ENCODE measurements at places on chromosomes 5 and 9.
A peak's percentile ranks its signal among the peaks of the same experiment; 100 is the strongest.

GRCh38 chr5:141806626-141807025 lies 71.6 kb downstream of the PCDH1 start:
- DNase-seq, result no peak

DNA sequence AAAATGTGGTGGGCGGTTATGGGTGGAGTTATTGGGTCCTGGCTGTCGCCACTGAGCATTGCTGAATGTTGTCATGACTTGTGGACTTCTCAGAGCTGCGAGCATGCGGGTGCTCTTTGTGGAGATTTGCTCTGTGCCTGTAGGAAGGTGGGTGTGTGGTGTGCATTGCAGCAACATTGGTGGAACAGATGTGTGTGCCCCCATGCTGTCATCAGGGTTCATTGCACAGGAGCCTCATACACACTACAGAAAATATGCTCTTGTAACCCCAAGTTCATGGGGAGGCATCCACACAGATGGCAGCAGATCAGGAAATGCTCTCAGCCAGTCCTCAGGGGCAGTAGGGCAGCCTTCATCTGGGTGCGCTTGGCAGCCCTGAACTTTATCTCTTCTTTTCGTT lies 55.9 kb upstream of the PHF2 start:
- DNase-seq, result no peak

GRCh38 chr9:15433661-15434060 lies 11.0 kb downstream of the SNAPC3 start:
- DNase-seq, result no peak

DNA sequence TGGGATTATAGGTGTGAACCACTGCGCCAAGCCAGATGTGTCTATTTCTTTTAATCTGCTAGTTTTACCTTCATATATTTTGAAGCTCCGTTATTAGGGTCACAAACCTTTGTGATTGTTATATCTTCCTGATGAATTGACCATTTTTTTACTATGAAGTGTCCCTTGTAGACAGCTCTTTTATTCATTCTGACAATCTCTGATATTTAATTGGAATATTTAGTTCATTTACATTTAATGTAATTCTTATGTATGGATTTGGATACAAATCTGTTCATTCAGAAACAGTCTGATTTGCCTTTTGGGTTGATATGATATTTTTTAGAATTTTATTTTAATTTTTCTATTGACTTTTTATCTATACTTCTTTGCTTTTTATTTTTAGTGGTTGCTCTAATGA lies 17.2 kb downstream of the ERCC6L2 start:
- DNase-seq, result no peak

GRCh38 chr5:58505502-58505901 lies 14.3 kb downstream of the GAPT start:
- no peak for DNase-seq

DNA sequence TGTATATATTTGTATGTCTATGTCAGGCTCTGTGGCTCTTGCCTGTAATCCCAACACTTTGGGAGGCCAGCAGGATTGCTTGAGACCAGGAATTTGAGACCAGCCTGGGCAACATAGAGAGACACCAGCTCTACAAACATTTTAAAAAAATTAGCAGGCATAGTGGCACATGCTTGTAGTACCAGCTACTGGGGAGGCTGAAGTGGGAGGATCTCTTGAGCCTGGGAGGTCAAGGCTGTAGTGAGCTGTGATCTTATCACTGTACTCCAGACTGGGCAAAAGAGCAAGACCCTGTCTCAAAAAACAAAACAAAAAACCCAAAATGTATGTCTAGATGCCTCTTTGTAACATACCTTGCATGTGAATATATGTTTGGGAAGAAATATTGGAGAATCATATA lies 15.8 kb downstream of the ARRDC3 start:
- no peak for DNase-seq

DNA sequence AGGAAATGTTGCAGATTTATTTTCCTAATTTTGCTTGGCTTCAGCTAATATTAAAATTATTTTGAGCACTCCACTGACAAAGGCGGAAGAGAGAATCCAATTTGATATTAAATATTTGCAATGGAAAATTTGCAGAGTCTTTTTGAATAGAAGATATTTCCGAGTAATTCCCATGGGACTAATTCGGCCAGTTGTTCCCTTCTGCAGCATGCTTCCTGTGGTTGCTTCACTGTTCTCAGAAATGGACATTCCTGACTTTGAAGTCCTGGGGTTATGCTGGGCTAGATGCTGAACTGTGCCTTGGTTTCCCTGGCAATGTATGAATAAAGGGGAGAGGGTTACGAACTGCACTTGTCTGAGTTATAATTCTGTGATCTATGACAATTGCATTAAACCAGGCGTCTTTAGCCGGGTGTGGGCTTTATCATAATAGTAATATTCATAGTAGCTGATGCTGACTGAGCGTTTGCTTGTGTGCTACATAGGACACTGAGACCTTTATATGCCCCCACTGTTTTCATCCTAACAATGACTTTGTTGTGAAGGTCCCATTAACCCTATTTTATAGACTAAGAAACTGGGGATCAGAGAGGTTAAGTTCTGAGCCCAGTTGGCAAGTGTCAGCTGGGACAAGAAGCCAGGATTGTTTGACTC lies 114.5 kb upstream of the SPRY4 start:
- DNase-seq, result no peak

- DNase-seq, result no peak
These were observed 1317.0 kb upstream of the ACO1 start for GRCh38 chr9:31067418-31067817.

DNA sequence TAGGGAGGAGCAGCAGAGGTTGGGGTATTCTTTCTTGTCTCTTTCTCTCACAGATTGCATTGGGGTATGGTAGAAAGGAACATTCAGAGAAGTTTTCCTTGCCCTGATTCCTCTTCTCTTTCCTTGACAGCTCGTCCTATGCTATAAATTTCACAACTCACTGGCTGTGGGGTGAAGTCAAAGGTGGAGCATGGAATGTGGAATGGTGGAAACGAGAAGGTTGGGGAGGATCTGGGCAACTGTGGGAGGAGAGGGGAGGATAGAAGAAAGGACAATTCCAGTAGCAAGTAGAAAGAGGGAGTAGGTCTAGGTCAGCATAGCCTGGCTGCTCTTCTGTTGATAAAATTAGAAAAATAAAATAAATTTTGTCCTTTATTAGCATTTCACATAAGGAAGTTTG lies 39.0 kb upstream of the POC5 start:
- DNase-seq, result no peak

GRCh38 chr5:119367502-119368237 lies 11.9 kb downstream of the TNFAIP8 start:
- peak; percentile 65 for DNase-seq

DNA sequence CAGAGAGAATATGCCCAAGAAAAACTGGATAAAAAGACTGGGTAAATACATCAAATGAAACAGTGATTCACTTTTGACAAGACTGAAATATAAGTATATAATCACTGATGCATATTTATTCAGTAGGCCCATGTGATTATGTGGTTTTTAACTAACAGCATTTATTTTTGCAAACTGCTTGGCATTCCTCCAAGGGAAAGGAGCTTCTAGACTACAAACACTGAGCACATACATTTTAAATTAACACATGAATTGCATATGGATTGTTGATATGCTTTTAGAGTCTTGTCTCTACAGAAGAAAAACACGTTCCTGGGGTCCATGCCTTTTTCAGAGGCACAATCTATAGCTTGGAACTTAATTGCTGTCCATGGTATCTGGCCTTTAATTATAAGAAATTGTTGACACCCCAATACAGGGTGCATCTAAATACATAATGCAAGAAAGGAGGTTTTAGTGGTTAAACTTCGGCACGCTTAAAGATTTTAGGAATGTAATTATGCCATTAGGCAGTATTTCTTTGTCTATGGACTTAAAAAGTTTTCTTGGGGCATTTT lies 6.9 kb upstream of the MEIKIN start:
- no peak for DNase-seq

DNA sequence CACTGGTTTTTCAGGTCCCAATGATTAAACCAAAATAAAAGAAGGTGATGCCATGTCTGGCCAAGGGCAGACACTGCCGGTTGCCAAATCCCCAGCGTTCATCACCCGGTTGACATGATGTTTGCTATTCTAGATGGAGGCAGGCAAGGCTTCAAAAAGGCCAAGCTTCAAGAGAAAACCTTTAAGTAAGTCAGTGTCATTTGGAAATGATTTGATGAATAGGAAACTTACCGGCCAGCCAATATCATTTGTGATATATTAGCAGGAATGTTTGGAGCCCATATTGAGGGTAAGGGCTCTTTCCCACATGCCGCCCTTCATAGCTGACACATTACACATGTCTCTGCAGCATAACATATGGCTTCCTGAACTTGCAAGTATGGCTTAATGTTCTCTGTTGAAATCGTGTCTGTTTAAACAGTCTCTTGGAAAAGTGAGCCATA lies 89.5 kb upstream of the TTC23L start:
- DNase-seq, result no peak

- no peak for DNase-seq
These were observed 225.3 kb upstream of the CLINT1 start for GRCh38 chr5:158084292-158084691.

- no peak for DNase-seq
These were observed 82.4 kb downstream of the GADD45G start for GRCh38 chr9:89687188-89687587.

GRCh38 chr9:125632321-125633115 lies 74.5 kb downstream of the MAPKAP1 start:
- DNase-seq, result peak; percentile 11

DNA sequence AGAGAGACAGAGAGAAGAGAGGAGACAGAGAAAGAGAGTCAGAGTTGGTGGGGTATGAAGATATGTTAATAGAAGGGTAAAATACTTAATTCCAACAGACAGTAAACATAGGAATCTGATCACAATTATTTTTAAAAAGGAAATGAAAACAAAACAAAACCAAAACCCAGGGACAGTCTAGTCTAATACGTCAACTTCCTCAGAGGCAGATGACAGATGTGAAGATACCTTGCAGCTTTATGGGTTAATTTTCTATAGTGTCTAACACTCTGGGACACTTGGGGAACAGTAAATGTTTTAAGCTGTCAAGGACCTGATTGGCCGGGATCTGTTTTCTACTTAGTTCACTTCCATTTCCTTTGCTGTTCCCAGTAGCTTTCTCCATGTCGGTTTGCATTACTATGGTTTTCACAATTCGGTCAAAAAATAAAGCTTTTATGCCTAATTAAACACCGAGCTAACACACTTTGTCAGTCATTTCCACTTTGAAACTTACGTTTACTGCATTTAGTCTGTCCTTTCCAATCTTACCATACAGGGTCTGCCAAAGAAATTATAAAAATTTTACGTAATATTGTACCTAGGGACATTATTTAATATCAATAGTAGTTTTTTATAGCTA lies 216.5 kb downstream of the MCTP1 start:
- no peak for DNase-seq

- no peak for DNase-seq
These were observed 4.1 kb upstream of the SMU1 start for GRCh38 chr9:33080534-33080933.

GRCh38 chr9:97682242-97682641 lies 14.9 kb downstream of the XPA start:
- no peak for DNase-seq

GRCh38 chr5:5025774-5026408 lies 114.2 kb upstream of the ADAMTS16 start:
- no peak for DNase-seq

GRCh38 chr9:138047469-138048040 lies 170.0 kb downstream of the CACNA1B start:
- no peak for DNase-seq

- no peak for DNase-seq
These were observed 125.4 kb upstream of the ADAMTS16 start for GRCh38 chr5:5014586-5015235.

All from CD4-positive, alpha-beta T cell treated with Interleukin-17A for 1 hour (primary cell).